Activated CD4-positive, CD25-positive, alpha-beta regulatory T cell treated with anti-CD3 and anti-CD28 coated beads, Interleukin-2, amount 50 U/mL, for 24 hours (primary cell): ENCODE measurements at places on chromosomes 7 and 10.

DNA sequence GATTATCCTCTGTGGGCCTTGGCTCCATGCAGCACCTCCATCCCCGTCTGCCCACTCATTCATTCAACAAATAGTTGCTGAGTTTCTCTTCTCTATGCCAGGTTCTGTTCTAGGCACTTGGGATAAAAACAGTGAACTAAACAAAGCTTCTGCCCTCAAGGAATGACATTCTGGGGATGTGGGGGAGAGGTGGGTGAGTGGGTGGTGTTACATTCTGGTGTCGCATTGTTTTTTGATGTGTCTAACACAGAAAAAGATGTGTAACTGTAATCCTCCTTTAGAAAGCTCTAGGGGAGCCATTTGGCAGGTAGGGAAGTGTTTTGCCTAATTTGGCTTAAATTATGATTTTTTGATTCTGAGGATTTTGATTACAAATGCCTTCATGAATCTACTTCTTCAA lies 21.4 kb downstream of the AUTS2 start:
- ATAC-seq: no peak

- ATAC-seq: no peak
Observed at GRCh38 chr10:124381011-124381611, 37.6 kb downstream of the OAT start.

DNA sequence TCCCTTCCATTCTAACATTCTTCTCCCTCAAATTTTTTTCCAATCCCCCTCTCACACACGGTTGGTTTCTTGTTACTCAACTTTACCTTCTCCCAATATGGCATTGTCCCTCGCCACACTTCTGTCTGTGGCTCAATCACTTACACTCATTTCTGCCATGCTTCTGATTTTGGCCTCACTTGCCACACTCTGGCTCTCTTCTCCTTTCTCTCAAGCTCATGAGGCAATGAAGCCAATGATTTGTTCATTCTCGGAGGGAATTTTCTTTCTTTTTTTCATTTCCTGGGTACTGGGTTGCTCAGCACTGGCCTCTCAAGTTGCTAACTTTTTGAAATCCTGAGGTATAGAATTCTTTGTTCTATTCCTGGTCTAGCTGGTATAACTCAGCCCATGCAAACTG lies 4.0 kb upstream of the MYOZ1 start:
- no peak for ATAC-seq

- no peak for ATAC-seq
Observed at GRCh38 chr7:83441-83840, 108.9 kb upstream of the FAM20C start.

DNA sequence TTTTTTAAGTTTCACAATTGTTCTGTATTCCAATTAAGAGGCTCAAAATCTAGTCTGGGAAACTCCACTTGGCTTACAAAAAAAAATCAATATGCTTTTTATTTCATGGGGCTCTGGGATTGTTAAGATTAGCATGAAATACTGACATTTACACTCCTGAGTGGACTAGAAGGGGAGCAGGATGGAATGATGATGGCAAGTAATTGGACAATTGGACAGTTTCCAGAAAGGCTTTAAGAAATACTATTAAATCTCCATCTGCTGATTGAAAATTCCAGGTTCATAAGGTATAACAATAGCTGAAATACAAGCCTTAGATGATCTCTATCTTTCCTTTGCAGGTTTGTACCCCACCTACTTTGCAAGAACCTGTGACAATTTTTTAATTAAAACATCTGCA lies 184.4 kb downstream of the LRRTM3 start:
- no peak for ATAC-seq

GRCh38 chr7:38637957-38638356 lies 6.8 kb upstream of the AMPH start:
- ATAC-seq: no peak

DNA sequence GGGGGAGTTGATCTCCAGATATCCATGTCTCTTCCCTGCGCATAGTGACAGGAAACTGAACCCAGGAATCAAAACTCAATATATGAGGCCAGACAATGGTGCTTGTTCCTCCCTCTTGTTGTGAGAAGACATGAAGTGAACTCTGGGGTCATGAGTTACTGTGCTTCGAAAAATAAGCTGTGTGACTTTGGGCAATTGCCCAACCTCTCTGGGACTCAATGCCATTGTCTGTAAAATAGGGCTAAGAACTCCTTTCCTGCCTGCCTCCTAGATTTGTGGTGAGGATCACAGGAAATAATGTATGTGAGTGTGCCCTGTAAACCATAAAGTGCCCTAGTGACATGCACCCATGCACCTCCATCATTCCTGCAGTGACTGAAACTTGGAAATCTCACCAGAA lies 48.4 kb downstream of the SYPL1 start:
- no peak for ATAC-seq

- ATAC-seq: no peak
Observed at GRCh38 chr7:92266415-92267241, 20.9 kb downstream of the ANKIB1 start.

GRCh38 chr10:114746531-114746930 lies 75.0 kb upstream of the FHIP2A start:
- no peak for ATAC-seq

DNA sequence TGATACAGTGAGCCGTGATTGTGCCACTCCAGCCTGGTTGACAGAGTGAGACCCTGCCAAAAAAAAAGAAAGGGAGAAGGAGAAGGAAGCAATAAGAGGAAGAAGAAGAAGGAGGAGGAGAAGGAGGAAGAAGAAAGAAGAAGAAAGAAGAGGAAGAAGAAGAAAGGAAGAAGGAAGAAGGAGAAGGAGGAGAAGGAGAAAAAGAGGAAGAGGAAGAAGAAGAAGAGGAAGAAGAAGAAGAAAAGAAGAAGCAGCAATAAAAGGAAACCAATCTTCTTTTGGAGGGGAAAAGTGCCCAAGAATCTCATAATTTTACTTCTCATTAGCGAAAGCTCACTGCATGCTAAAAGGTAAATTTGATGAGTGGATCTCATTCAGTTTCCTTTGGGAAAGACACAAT lies 85.7 kb upstream of the GLCCI1 start:
- no peak for ATAC-seq

GRCh38 chr10:61779950-61780659 lies 117.4 kb downstream of the CABCOCO1 start:
- no peak for ATAC-seq

DNA sequence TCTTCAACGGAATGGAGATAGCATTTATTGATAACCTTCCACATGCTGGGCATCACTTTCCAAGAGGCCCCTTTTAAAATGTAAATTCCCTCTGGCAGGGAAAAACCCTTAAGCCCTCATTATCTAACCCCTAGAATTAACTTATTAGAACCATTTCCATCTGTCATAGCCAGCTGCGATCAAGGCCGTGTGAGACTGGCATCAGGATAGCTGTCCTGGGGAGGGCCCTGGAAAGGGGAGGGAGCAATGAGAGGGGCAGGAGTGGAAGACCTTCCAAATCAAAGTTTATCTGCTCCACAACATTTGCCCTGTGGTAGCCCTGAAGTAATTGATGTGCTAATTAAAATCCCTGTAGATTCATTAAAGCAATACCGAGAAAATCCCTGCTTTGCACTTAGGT lies 45.0 kb upstream of the JAZF1 start:
- ATAC-seq: no peak

- no peak for ATAC-seq
Observed at GRCh38 chr10:71765176-71765904, 8.0 kb downstream of the VSIR start.

DNA sequence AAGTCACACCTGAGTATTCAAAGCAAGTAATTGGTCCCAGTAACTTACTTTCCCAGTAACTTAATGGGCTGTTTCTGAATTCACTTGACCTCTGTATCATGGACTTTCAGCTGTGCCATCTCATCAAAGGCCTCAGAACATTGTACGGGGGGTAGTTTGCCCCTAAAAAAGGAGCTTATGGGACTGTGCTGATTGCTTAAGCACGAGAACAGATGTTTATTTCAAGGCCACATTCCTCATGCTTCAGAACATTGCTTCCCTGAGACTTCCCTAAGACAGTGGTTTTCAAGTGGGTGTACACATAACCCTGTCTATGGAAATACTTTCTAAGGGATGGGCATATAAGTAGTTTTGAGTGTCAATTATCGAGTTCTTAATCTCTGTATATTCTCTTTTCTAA lies 26.8 kb downstream of the CALCR start:
- no peak for ATAC-seq

DNA sequence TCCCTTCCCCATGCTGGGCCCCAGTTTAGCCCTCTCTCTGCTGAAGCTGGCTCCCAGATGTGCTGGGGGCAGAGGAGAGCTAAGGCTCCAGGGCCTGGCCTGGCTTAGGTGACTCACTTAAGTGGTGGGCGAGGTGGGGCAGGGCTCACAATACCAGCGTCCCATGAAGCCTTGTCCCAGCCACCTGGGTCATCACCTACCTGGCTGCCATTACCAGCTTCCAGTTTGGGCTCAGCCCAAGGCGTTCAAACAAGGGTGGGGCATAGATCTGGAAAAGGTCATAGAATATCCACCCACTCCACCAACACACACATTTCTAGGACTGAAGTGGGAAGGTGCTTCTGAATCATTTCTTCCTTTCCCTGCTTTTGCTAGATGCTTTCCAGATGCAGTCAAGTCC lies 8.3 kb downstream of the KAZALD1 start:
- no peak for ATAC-seq

GRCh38 chr10:74081941-74082718 lies 68.5 kb downstream of the AP3M1 start:
- no peak for ATAC-seq

DNA sequence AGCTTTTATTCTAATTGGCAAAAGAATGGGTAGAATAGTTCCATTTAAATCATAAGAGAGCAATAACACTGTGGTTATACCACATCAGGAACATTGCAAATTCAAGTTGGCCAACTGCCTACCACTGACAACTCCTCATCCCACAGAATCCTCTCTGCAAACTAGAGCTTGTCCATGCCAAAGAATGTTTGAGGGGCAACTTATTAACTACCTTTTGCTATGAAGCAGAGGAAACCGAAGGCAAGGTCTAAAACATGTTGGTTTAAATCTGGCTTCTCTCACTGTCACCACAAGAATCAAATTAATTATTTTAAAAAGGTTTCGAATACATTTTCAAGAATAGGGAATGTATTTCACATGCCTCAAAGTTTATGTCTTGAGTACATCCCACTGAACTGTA lies 36.0 kb downstream of the RHOBTB1 start:
- ATAC-seq: no peak

GRCh38 chr7:51368334-51368733 lies 51.7 kb upstream of the COBL start:
- ATAC-seq: no peak

- ATAC-seq: peak; percentile 32
Observed at GRCh38 chr10:62270020-62270419, 1.4 kb upstream of the RTKN2 start.

- ATAC-seq: no peak
Observed at GRCh38 chr7:138066954-138067394, 9.3 kb upstream of the AKR1D1 start.

DNA sequence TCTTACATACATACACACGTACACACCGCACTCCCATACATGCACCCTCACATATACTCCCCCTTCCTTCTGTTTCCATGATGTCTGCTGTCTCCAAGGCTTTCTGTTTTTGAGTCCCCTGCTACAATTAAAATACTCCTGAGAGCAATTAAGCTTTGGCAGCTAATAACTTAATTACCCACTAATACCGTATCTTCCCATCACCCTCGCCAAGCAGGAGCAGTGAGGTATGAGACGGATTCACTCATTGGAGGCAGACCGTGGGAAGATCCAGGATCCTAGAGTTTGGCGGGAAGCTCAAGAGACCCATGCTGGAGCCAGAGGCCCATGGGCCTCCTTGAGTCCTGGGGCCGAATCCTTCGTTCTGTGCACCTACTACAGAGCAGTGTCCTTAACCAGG lies 1.7 kb upstream of the CALN1 start:
- ATAC-seq: no peak

DNA sequence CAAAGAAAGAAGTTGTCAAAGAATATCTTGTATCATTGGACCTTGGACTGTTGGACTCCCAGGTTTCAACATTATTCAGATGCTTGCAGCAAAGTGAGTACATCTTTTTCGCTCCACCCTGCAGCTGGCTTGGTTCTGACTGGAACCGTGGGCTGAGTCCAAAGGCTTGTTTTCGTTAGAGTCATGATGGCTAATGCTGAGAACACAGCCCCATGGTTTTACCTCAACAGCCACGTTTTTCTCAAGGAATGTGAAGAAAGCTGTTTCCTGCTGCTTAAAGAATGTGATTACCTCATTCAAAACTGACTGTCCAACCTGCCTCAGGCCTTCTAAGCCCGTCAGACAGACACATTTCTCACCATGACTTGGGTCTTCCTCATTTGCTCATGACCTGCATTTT lies 69.5 kb downstream of the STEAP1B start:
- no peak for ATAC-seq

GRCh38 chr7:1156782-1157535 lies 3.0 kb downstream of the ZFAND2A start:
- no peak for ATAC-seq

GRCh38 chr7:133613250-133613790 lies 360.4 kb downstream of the EXOC4 start:
- ATAC-seq: no peak

DNA sequence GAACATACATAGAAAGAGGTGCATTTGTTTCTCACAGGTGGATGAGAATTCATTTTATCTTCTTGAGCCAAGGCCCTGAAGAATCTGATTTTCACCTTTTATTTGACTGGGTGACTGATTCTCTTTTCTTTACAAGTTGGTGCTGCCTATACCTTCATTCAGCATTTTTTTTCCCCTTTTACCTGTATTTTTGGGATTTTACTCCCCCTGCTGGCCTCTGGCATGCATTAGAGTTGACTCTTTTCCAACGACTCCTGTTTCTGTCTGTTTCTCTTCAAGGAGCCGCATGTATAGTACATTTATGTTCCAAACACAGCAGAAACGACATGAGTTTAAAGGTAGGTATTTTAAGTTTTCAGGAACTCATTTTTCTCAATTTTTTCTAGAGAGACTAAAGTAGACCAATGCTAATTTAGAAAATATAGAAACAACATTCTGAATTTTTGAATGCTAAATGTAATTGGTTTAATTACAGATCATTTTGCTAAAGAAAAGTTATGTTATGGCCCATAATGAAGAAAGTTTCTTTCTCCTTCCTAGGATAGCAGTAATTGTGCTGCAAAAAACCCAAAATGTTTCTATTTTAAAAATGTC lies 149.8 kb upstream of the HDAC9 start:
- no peak for ATAC-seq

- ATAC-seq: no peak
Observed at GRCh38 chr7:92051655-92052054, 82.6 kb downstream of the CYP51A1 start.

- ATAC-seq: no peak
Observed at GRCh38 chr10:113030453-113030852, 80.4 kb downstream of the TCF7L2 start.

DNA sequence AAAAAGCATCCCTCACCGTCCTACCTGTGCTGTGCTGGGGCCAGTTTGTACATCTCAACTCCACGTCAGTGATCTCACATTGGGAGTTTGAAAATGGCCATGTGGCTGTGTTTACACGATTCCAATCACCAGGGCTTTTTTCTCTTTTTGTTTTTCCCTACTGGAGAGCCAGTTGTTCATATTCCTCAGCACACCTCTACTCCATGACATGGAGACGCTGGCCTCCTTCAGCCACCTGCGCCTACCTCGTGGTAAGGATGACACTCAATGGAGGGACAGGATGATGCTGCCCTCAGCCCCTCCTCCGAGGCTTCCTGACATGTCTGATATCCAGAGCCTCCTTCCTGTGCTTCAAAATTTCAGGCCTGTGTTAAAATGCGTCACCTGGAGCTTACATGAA lies 10.3 kb downstream of the CLRN3 start:
- no peak for ATAC-seq

GRCh38 chr10:33889371-33889770 lies 554.9 kb upstream of the NRP1 start:
- ATAC-seq: no peak
